ENCODE measurements at places on chromosomes 11 and 22. TPM values are rescaled to one million over a fixed set of nuclear protein-coding genes. Genes with fewer than 3 reads are reported as not detected.
A peak's percentile ranks its signal among the peaks of the same experiment; 100 is the strongest.

The MS4A4A gene
- total RNA-seq: not detected

The HPX gene
- 3.0 TPM for total RNA-seq

The MS4A6A gene
- total RNA-seq: not detected

The SPTBN2 gene
- total RNA-seq: 46.3 TPM

The CYB561A3 gene
- 12.0 TPM for total RNA-seq

The PRODH gene
- 1.9 TPM for total RNA-seq

DNA sequence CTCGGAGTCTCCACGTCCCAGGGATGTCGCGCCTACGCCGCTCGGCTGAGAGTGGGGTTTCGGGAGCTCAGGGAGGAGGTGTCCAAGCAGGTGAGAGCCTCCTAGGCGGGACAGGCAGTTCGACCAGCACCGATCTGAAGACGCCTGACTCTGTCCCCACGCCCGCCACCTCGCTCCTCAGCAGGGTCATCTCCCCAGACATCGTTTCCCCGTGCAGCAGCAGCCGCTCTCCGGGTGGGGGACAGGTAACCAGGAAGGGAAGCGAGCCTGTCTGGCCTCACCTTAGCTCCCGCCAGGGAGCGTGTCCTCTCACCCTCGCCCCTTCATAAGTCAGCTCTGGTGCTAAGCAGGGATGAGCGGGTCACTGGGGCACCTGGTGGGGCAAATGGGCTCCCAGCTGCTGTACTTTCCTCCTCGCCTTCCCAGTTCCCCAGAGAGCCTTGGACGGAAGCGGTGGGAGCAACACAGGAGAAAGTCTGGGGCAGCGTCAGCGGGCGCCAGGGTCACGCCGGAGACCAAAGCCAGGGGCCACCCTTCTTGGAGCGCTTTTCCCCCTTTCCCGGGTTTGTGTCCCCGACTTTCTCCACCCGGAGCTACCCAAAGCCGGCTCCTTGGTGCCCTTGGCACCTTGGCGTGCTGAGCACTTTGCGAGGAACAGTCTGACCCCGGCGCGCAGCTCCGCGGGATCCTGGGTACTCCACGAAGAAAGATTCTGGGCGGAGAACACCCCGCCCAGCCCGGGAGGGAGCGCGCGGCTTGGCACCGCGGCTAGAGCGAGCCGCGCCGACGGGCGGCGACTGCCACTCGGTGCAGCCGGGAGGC lies 1.6 kb downstream of the SPON1 start:
- ATAC-seq: no peak

DNA sequence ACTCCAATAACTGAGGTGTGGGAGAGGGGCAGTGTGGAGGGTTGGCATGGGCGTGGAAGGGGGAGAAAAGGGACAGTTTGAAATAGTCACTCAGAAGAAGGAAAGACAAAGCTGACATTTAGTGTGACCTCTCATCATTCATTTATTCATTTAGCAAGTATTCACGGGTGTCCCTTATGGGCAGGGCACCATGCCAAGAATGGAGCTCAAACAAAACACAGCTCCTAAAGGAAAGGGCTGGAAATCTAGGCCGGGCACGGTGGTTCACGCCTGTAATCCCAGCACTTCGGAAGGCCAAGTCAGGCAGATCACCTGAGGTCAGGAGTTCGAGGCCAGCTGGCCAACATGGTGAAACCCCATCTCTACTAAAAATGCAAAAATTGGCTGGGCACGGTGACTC lies 19.4 kb upstream of the DGKZ start:
- ATAC-seq: no peak

- peak; percentile 6 for ATAC-seq
Observed at GRCh38 chr11:134584001-134584561, 172.0 kb upstream of the B3GAT1 start.

- peak; percentile 41 for ATAC-seq
Observed at GRCh38 chr11:84558085-84558905, 1068.8 kb downstream of the DLG2 start.

GRCh38 chr11:117219995-117220394 lies 11.9 kb downstream of the PCSK7 start:
- ATAC-seq: no peak

DNA sequence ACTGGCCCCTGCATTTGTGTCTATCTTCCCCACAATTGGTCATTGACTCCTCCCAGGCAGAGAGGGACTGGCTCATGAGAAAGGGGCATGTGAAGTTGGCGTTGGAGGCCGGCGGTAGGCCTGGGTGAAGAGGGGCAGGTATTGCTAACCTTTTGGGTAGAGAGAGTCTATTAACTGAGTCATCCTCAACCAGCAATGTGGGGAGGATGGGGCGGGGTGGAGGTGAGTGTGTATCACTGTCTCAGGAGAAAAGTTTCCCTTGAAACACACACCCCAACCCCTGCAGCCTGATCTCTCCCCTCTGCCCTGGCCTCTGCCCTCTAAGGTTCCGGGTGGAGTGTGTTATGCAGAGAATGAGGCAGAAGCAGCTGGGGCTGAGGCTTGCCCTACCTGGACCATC lies 60.1 kb upstream of the PHF21B start:
- ATAC-seq: no peak

GRCh38 chr11:77821349-77821851 lies 456 bp downstream of the AAMDC start:
- peak; percentile 0 for ATAC-seq

DNA sequence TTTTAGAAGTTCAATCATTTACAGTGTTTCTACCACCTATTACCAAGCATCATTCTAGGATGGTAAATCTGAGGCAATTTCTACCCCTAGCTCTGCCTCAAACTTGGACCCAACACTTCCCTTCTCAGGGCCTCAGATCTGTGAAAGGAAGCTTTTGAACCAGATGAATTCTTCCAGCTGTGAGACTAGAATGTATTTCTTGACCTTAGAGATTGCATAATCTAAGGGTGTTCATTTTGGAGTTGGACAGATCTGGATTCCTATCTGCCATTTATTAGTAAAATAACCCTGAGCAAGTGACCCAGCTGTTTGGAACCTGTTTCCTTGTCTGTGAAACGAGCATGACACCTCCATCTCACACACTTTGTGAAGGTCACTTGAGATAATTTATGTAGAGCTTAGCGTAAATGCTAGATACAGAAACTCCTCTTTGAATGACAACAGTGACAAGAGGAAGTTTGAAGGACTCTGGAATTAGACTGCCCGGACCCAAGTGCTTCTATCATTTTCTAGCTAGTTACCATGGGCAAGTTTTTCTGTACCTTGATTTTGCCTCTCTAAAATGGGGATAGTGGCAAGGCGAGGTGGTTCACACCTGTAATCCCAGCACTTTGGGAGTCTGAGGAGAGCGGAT lies 3.8 kb upstream of the INTS5 start:
- no peak for ATAC-seq

GRCh38 chr11:110601936-110602335 lies 110.3 kb downstream of the ARHGAP20 start:
- ATAC-seq: no peak

GRCh38 chr11:102306817-102307726 lies 10.2 kb upstream of the BIRC3 start:
- no peak for ATAC-seq

DNA sequence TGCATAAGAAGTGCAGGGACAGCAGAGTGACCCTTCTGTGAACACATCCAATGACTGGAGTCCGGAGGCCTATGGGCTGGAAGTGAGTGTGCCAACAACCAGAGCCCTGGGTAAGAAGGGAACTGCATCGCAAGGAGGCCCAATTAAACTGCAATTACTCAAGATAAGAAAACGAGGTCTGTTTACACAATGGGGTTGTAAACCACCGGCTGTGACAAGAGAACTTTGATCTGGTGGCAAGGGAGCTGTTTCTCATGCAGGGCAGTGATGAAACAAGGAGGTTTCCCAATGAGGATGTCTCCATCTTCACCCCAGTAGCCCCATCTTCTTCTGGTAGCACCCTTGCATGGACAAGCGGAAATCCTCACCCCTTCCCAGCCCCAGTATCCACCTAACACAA lies 21.5 kb downstream of the ETS1 start:
- no peak for ATAC-seq

Measured in motor neuron (in vitro differentiated cells).